CD4-positive, CD25-positive, alpha-beta regulatory T cell (primary cell): ENCODE measurements at places on chromosomes 16 and 17. TPM values are rescaled to one million over a fixed set of nuclear protein-coding genes. Genes with fewer than 3 reads are reported as not detected.

Gene RCVRN
- total RNA-seq = not detected

Gene RPS15A
- total RNA-seq = 2,539 TPM

Gene SEC14L5
- total RNA-seq = 1.5 TPM

Gene ZNF771
- 2.3 TPM for total RNA-seq

Gene CBFA2T3
- 1.3 TPM for total RNA-seq

Gene SCNN1G
- not detected for total RNA-seq

Gene TMEM114
- not detected for total RNA-seq

Gene USP31
- total RNA-seq = 4.2 TPM

Gene ACTG1
- total RNA-seq = 1,684 TPM

Gene HBQ1
- not detected for total RNA-seq
